ENCODE measurements at places on chromosomes 12 and 14.

DNA sequence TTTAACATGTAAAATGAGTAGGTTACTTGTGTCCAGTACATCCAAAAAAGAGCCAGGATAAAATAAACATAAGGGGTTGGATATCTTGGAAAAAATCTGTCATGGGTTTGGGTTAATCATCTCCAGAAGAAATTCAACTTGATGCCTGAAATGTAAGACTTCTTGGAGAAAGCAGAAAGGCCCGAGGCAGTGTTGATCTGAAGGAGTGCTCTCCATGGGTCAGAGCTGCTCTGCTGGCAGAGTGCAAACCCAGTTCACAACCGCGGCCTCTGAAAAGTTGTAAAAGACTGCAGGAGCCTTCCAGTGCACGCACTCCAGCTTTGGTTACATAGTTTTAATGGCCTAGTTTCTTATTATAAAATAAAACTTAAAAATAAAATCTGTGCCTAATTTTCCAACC, 97.3 kb upstream of the ALX1 start:
- DNase-seq, result no peak

- DNase-seq, result no peak
Observed at GRCh38 chr12:117679776-117680175, 289.0 kb downstream of the KSR2 start.

DNA sequence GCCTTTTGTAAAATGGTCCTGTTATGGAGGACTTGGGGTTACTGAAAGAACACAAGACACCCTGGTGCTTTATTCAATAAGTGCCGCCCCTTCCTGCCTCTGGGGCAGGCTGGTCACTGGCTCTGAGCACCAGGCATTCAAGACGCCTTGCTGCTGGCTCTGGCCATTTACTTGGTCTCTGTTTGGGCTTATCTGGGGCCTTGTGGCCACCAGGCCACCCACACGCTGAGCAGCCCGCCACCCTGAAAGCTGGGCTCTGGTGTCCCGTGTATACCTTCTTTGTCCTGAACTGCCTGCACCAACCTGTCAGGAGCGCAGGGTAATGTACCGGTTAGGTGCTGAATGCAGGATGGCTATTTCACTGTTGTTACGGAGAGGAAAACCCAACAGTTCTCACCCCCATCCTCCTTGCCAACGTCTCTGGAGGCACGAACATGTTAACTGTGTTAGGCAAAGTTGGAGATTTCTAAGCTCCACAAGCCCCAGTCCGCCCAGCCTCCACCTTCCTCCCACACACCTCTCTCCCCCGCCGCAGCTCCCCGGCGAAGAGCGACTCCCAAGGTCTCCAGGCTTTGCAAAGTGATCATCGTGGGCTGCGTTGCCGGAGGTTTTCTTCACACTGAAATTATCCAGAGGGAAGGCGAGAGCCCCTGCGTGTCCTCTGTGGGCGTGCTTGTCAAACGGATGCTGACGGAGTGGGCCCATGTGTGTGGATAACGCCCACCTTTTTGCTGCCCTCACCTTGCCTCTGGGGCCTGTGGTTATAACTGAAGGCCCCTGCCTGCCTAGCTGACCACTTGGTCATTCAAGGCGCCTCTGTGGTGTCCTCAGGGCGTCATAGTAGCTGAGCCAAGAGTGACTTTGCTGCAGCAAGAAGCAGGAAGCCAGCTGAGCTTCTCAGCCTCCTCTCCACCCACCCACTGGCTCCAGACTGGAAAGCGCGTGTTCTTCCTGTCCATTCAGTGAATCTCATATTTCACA, 18.8 kb upstream of the BEGAIN start:
- no peak for DNase-seq

DNA sequence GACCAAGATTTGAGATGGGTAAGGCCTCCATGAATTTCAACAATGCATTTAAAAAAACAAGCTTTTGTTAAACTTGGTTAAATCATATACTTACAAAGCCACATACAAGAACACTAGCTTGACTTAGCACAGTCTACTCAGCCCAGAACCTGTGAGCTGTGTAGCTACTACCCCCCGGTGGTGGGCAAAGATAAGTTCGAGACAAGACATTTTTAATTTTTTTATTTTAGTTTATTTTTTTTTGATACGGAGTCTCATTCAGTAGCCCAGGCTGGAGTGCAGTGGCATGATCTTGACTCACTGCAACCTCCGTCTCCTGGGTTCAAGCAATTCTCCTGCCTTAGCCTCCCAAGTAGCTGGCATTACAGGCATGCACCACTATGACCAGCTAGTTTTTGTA, 3.7 kb upstream of the NECAP1 start:
- DNase-seq, result peak; percentile 36

DNA sequence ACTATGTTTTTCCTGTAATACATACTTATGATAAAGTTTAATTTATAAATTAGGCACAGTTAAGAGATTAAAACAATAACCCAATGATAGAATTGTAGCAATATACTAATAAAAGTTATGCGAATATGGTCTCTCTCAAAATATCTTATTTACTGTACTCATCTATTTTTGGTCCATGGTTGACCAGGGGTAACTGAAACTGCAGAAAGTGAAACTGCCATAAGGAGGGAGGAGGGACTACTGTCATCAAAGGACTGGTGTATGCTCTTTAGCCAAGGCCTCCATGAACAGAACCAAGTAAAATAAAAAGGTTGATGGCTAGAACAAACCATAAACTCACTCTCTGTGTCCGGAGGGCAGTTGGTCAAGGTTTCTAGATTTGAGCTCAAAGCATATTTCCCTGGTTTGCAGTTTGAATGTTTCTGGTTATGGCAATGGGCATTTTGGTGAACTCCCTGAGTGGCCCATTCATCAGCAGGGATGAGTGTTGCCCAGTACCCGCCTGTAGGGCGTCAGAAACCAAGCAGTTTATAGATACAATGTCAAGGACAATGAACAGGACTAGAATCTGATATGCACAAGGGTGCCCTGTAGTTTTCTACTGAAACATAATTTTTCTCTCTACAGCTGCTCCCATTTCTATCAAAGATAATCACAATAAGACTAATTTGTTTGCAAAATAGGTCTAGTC, 19.8 kb downstream of the LEMD3 start:
- DNase-seq, result no peak

GRCh38 chr12:24821691-24822090, 127.2 kb downstream of the BCAT1 start:
- DNase-seq, result no peak

DNA sequence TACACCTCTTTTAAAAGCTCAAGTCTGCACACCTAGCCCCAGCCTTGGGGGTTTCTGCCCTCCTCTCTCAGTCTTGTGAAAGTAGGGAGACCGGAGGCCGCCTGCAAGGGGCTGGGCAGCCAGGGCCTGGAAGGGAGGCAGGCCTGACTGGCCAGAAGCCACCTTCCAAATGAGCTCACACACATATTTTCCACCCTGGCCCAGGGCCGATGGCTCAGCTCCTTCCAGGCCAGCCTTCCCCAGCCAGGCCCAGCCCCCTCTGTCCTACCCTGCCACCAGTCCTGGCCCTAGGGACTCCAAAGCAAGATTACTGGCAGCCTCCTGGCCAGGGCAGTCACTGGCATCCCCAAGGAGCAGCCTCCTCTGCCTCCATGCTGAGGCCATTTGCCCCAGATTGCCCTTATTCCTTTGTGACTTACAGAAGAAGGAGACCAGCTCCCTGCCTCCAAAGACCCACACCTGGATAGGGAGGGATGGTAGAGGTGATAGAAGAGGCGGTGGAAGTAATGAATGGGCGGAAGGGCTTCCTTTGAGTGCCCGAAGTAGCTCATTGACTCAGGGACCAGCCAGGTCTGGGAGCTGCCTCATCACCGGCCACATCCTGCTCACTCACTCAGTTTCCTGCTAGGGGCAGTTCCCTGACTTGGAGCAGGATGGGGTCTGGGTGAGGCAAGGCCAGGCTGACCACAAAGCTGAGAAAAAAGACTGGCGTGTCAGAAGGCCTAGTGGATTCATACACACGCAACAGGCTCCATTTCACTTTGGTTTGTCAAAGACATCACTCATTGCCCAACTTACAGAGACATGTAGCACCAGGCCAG, 14.8 kb downstream of the MMP14 start:
- DNase-seq, result no peak

GRCh38 chr12:52058631-52059361, 7.6 kb downstream of the NR4A1 start:
- no peak for DNase-seq

- no peak for DNase-seq
Observed at GRCh38 chr12:113306382-113306781, 28.5 kb downstream of the SLC8B1 start.

DNA sequence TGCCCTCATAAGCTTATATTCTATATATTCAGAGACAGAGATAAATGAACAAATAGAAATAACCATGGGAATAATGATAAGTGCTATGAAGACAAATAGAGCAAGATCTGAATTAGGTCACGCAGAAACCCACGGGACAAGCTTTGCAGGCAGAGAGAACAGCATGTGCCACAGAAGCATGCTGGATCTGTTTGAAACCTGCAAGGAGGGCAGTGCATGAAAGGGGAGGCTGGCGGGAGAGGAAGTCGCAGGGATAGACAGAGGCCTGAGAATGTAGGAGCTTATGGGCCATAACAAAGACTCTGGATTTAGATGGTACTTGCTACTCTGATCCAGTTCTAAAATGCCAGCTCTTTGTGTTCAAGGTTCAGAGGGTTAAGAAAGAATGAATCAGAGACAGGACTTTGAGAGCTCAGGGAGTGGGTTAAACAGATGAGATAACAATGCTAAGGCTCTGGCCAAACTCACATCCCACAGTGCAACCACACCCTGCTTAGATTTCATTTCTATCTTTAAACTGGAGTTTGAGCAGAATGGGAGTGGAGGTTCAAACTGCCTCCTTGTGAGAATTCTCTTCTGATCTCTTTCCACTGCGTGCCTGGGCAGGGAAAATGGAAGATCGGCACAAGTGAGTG, 49.2 kb upstream of the PPP1R12A start:
- DNase-seq, result no peak

DNA sequence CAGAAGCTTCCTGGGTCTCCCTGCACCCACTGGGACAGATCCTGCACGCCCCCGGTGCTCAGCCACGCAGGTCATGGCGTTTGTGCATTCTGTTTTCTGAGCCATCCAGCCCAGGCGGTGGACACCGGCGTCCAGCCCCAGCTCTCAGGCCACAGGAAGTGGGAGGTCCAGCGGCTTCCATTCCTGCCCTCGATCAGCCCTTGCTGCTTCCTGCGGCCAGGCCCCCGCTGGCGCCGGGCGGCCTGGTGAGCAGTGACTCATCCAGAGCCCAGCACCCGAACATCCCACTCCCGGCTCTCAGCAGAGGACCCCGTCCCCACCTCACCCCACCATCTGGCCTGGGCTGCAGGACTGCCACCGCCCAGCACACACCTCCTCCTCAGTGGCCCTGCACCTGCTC, 18.0 kb upstream of the NUDT14 start:
- DNase-seq, result no peak

DNA sequence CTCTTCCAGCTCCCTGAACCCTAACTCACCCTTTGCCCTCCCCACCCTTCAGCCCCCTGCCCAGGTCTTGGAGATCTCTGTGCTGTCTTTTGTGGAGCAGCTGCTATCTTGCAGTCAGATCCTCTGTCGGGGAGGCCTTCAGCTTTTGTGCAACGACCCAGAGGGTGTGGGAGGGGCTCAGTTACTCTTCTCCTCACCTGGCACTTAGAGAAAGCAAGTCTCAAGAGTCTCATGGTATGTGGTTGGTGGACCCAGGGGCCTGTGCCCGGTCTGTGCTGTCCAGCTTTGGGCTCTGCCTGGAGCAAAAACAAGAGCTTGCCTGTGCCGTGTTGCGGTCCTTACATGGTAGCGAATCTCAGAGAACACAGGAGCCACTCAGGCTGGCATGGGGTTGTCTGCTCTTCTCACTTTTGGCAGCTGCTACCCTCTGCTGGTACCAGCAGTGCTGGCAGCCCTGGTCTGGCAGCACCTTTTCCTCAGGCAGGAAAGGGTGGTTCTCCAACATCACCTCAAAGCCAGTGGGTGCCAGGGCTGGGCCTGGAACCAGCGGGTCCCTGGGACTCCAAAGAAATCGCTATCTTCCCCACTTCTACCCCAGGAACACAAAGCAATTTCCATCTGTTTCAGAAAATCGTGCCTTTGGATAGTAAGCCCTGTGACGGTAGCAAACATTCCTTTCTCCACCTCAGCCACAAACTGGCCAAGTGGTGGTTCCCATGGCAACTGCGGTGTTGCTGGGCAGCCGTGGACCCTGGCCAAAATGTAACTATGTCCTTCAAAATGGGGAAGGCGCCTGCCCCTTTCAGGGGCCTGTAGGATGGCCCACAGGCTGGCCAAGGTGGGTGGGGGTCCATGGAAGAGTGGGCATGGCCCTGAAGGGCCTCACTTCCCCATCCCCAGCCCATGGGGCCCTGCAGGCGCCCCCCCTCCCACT, 90.0 kb downstream of the RIN3 start:
- no peak for DNase-seq

DNA sequence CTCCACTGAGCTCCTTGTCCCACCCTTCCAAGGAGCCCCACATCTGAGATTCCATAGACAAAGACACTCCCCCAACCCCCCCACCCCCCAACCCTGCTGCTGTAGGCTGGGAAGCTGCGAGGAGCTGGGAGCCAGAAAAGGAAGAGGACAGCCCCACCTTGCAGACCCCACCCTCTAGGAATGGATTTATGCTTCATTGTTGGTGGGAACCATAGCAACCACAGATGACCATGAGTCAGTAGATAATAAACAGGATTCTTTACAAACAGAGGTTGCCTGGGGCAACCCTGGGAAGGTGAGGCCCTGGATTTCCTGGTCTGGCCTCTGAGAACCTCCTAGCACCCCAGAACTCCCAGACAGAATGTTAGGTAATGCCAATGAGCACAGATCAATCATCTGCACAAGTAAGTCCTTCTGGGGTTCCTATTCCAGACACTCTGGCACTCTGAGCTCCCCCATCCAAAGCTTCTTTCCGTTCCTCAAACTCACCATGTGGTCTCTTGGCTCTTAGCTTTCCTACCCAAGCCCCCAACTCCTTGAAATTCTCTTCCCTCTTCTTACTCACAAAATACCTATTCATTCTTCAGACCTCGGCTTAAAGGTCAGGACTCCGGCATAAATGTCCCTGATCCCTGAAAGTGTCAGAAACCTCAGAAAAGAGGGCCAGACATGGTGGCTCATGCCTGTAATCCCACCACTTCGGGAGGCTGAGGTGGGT, 15.2 kb upstream of the PLEKHG6 start:
- DNase-seq, result no peak

- DNase-seq, result no peak
Observed at GRCh38 chr12:66304296-66304900, 2.1 kb downstream of the HELB start.

DNA sequence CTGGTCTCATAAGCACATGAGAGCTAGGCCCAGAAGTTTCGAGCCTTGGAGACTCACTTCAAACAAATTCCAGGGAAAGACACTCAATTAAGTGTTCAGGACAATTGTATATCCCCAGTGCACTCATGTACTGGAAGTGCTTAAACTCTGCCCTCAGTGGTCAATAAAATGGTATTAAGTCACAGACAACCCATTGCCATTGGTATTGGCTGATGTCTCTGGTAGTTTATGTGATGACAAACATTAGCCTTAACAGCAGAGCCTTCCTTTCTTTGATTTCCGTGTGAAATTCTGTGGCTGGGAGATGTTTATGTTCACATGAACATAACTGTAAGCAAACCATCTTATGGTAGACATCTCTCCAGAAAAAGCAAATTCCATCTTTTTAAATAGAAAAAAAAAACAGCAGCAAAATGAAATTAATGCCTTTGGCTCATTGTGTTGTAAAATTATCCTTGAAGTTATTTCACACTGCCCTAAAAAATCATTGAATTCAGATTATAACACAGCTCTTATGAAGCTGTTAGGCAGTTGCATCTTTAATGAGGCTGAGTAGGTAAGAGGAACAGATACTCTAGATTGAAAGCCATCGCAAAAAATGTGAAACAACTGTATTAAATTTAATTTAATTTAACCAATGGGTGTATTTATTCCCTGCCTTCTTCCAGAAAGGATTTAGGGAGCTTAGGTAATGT, 216.2 kb upstream of the PLEKHG7 start:
- no peak for DNase-seq

Measured in stimulated activated CD4-positive, alpha-beta T cell treated with anti-CD3 and anti-CD28 coated beads, TNF-alpha, amount 100 ng/mL, for 48 hours (primary cell).